ENCODE measurements at places on chromosomes 1 and 21.

- no peak for DNase-seq
These were observed 376.3 kb upstream of the CAMK1G start for GRCh38 chr1:209207126-209207700.

DNA sequence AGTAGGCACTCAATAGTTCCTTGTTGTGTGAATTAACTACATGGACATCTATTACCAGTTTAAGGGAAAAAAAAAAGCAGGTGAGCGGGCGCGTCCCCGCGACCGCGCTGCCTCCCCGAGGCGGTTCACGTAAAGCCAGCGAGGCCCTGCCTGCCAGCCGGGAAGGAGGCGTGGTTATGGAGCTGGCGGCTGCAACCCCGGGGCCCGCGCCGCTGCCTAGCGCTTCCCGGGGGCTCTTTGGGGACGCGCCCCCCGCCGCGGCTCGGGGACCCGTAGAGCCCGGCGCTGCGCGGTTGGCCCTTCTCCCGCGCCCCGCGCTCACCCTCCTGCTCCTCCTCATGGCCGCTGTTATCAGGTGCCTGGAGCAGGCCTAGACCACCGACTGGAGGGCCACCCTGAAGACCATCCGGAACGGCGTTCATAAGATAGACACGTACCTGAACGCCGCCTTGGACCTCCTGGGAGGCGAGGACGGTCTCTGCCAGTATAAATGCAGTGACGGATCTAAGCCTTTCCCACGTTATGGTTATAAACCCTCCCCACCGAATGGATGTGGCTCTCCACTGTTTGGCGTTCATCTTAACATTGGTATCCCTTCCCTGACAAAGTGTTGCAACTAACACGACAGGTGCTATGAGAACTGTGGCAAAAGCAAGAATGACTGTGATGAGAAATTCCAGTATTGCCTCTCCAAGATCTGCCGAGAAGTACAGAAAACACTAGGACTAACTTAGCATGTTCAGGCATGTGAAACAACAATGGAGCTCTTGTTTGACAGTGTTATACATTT is 2.6 kb upstream of the CC2D1B start:
- peak; percentile 42 for DNase-seq

DNA sequence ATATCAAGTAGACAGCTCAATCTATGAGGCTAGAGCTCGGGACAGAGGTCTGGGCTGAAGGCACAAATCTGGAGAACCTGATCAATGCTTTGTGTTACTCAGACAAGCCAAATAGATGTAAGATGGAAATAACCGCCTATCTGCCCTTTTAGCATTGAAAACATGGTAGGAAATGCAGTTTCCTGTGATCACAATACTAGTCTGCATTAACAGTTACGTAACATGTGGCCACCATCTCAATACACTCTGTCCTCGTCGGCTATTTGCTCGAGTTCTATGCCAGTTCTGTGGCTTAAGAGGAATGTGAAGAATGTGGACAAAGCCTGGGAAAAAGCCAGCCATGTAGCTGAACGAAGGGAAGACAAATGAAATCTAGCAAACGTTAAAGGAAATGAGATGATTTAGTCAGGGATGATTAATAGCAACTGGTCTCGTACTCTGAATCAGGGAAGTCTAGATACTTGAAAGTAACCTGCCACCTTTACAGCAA is 73.3 kb downstream of the HSF2BP start:
- DNase-seq: no peak

DNA sequence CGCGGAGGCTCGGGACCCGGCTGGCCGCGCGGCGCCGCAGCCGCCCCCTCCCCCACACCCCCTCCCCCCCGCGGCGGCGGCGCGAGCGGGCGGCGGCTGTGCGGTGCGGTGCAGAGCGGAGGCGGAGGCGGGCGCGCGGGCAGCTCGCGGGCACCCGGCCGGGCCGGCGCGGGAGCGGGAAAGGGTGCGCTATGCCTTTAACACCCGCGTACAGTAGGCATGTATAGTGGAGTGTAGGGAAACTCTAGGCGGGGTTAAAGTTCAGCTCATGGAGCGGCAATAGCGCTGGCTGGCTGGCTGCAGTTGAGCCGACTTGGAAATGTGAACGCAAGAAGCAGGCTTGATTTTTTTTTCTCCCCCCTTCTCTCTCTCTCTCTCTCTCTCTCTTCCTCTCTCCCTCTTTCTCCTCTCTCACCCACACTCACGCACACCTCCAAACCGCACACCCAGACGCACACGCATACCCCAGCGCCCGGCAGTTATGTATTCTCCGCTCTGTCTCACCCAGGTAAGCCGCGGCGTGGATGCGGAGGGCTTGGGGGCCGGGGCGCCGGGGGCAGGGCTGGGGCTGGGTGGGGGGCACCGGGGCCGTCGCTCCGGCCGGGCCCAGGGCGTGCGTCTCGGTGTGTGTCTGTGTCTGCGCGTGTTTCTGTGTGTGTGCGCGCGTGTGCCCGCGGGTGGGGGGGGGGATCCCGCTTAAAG is at the start of gene NFIA:
NFIA (plus strand) TSS at position 251 of the 702 bp plus-strand sequence.
- DNase-seq: no peak

- peak; percentile 7 for DNase-seq
These were observed 629 bp downstream of the PGD start for GRCh38 chr1:10399444-10399941.

DNA sequence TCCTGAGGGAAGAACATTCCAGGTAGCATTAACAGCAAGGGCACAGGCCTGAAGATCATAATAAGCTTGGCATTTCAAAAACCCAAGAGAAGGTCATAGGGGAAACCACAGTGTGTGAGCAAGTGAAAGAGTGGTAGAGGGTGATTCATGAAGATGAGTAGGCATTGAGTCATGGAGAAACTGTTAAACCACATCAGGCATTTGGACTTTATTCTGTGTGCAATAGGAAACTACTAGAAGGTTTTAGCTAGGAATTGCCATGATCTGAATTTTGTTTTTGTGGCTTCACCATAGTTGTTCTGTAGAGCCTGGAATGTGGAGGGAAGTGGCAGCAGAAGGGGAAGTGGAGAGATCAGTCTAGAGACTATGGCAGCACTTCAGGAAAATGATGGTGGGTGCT is 359.0 kb upstream of the PTBP2 start:
- DNase-seq: no peak

- peak; percentile 30 for DNase-seq
These were observed 178.1 kb upstream of the RUNX1 start for GRCh38 chr21:35226968-35227744.

GRCh38 chr1:87515781-87516180 is 187.1 kb downstream of the LMO4 start:
- DNase-seq: no peak

- no peak for DNase-seq
These were observed 268.5 kb downstream of the PTPRC start for GRCh38 chr1:198907423-198907746.

- no peak for DNase-seq
These were observed 90.7 kb downstream of the URB2 start for GRCh38 chr1:229716704-229717103.

GRCh38 chr1:235006816-235007215 is 121.8 kb downstream of the TOMM20 start:
- no peak for DNase-seq

DNA sequence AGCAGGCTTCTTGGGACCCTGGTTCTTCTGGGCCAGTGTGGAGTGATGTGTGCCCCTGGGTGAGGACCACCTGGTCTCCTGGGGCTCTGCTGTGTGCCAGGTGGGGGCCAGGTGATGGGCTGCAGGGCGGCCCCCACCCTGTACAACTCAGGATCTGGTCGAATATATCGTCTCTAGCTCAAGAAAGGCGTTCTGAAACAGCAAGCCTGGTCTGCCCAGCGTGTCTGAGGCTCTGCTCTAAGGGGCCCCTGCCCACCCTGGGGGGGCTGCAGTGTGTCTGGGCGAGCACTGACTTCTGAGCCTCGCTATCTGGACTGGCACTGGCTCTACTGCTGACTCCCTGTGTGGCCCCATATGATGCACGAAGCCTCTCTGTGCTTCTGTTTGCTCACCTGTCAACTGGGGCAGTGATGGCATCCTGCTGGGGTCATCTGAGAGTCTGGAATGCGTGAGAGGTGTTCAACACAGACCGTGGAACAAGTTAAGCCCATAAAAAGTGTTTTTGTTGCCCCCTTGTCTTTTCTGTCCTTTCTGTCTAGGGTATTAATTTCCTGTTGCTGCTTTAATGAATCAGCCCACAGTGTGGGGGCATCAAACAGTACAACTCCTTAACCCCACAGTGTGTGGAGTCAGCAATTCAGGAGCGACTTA is 56.0 kb upstream of the TRAPPC10 start:
- DNase-seq: no peak

DNA sequence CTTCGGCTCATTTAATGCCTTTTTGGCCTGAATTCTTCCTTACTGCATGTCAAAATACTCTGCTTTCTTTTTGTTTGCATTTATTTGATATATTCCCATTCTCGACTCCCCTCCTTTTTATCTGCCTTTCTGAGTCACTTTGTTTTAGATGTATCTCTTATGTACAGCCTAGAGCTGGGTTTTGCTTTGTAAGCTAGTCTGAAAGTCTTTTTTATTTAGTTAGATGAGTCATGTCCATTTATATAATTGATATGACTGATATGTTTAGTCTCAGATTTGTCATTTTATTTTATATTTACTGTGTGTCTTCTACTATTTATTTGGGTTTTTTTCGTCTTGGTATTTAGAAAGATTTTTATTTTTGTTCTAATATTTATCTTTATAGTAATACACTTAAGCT is 33.6 kb upstream of the GNG5 start:
- no peak for DNase-seq

GRCh38 chr1:214847071-214847810 is 235.3 kb upstream of the KCNK2 start:
- no peak for DNase-seq

- no peak for DNase-seq
These were observed 276.8 kb upstream of the C1orf174 start for GRCh38 chr1:4176841-4177240.

DNA sequence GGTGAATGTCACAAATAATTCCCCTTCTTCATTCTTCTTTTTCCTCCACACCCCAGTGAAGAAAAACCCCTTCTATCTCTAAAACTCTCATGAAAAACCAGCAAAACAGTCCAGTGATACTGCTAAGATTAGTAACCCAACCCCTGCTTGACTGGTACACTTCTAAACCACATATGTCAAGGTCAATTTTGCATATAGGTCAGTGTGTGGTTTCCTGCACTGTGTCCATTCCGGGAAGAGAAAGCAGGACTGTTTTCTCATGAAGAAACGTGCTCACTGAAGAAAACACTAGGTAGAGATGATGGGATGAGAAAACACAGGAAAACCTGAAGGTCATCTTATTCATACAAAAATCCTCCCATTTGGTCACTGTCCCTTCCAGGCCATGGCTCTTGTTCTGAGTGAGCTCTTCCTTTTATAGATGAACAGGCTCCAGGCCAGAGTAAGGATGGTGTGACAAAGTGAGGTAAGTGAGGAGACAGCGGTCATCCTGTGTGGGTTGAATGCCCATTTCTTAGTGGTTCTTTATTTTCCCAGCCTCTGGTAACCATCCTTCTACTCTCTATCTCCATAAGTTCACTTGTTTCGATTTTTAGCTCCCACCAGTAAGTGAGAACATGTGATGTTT is 122.7 kb downstream of the FASLG start:
- no peak for DNase-seq

- no peak for DNase-seq
These were observed 111.0 kb downstream of the GDAP2 start for GRCh38 chr1:117818456-117818855.

DNA sequence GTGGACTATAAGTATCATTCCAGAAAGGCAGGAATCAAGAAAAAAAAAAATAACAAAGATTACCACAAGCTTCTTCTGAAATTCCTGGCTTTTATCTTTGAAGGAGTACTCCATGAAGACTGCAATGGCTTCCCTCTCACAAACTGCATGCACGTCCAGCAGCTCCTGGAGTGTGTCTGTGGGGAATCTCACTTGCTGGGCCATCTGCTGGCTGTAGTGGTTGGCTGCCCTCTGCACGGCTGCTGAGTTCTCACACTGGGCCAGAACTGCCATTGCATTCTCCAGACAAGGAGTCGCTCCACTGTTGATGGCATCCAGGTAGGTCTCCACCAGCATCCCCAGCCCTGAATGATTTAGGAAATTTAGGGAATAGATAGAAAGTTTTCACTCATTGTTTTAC is 23.3 kb upstream of the GBP2 start:
- DNase-seq: no peak

GRCh38 chr1:6350416-6351088 is 43.0 kb downstream of the ACOT7 start:
- no peak for DNase-seq

- no peak for DNase-seq
These were observed 463 bp downstream of the PRPF3 start for GRCh38 chr1:150321826-150322166.

- no peak for DNase-seq
These were observed 9.6 kb downstream of the B3GALT2 start for GRCh38 chr1:193176788-193177187.

DNA sequence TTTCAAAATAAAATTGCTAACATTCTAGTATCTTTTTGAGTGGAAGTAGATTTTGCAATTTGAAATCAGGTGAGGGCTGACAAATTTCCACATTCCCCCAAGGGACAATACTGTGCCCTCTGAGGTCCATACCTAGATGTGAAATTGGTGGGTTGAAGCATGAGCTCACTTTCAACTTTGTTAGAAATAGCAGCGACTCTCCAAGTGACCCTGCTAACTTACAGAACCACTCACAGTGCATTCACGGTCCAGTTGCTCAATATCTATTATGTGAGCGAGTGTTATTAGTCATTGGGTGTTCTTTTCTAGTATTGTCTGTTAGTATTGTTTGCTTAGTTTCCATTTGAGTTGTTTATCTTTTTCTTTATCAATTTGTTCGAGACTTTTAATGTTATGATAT is 53.6 kb upstream of the ASB17 start:
- DNase-seq: no peak

DNA sequence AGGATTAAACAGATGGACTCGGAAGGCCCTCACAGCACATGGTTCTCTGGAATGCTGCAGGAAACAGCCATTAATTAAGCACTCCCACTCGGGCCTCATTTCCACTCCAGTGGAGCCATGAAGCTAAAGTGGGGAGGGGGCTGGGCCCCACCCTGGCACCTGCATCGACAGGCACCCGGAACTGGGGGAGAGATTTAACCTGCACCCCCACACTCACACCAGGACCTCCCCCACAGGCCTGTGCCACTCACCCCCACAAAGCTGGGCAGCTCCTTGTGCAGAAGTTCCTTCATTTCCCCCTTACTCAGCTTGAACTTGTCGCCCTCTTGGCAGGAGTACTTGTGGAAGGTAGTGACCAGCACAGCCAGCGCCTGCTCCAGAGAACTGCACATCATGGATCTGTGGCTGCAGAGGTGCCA is 2.2 kb downstream of the S100A2 start:
- no peak for DNase-seq

- DNase-seq: no peak
These were observed 237.9 kb downstream of the FOXD2 start for GRCh38 chr1:47675721-47676120.

Data from stimulated activated CD4-positive, alpha-beta T cell treated with anti-CD3 and anti-CD28 coated beads, Interleukin-4, amount 100 ng/mL, for 48 hours (primary cell).